Fibroblast of upper back skin (primary cell): ENCODE measurements at places on chromosomes 5 and 9.

- no peak for DNase-seq
Measured at GRCh38 chr5:151461312-151461711, 13.9 kb downstream of the SLC36A1 start.

- peak; percentile 79 for DNase-seq
Measured at GRCh38 chr5:37619353-37619752, 220.5 kb downstream of the GDNF start.

DNA sequence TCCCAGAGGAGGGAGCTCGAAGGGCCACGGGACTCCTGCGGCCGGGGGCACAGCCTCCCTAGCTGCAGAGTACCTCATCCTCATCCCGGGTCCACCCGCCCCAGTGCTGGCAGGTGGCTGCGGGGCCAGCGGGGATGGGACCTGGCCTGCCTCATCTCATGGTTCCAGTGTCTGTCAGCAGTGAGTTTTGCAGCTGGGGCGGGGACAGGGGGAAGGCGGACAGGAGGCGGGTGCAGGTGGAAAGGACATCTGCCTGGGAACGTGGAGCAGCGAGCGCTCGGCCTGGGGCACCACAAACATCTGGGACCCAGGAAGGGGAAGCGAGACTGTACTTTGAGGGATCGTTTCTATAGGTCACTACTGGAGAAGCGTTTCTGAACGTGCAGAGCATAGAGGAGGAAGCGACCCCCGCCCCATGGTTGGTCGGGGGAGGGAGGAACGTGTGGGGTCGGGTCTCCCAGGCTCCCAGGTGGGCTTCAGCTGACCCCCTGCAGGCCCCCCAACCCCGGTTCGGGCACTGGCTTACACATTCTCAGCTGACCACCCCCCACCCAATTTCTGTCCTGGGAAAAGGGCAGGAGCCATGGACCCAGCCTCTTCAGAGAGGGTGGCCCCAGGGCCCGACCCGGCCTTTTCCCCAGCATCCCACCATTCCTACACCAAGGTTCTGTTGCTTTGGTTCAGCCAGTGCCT, 56.5 kb upstream of the NOTCH1 start:
- no peak for DNase-seq

- peak; percentile 75 for DNase-seq
Measured at GRCh38 chr5:103224118-103224893, 34.3 kb upstream of the MACIR start.

DNA sequence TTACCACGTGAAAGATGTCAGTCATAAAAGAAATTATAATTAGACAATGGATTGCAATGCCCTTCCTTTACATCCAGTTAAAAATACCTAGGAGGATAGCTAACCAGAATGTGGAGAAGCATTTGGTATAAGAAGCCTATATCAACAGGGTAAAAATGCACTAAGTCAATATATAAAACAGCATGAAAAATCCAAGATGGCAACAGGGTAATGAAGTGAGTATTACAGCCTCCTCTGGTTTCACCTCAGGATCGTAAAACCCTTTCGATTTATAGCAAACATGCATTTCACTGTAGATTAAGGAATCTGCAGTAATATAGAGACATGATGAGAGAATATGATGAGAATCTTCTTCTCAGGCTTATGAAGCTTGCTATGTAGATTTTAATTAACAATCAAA, 999.3 kb downstream of the NR2F1-AS1 start:
- no peak for DNase-seq

GRCh38 chr5:127858116-127858784, 155.1 kb downstream of the CCDC192 start:
- DNase-seq = no peak

GRCh38 chr9:21415493-21416267, 6.8 kb downstream of the IFNA8 start:
- DNase-seq = peak; percentile 20

DNA sequence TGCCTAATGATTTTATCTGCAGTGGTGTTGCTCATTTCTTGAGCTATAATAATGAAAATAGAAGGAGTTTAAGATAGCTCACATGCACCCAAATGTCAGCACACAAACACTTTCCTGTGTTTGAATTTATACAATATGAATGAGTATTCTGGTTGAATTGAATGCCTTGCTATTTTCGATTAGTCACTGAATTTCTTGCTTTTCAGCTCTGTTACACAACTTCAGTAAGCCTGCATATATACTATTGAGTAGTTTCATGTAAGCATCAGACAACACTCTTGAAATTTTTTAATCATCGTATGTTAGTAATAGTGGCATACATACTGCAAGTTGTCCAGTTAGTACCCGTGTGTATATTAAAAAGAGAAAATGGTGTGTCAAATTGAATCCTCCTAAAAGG, 281.5 kb upstream of the GRIA1 start:
- no peak for DNase-seq

- DNase-seq = no peak
Measured at GRCh38 chr5:41286165-41286564, 72.8 kb upstream of the C6 start.
